Activated CD4-positive, alpha-beta T cell treated with anti-CD3 and anti-CD28 coated beads for 4 hours (primary cell): ENCODE measurements at places on chromosomes 6 and 20.

- DNase-seq: no peak
Measured at GRCh38 chr6:148358196-148358785, 15.7 kb downstream of the SASH1 start.

DNA sequence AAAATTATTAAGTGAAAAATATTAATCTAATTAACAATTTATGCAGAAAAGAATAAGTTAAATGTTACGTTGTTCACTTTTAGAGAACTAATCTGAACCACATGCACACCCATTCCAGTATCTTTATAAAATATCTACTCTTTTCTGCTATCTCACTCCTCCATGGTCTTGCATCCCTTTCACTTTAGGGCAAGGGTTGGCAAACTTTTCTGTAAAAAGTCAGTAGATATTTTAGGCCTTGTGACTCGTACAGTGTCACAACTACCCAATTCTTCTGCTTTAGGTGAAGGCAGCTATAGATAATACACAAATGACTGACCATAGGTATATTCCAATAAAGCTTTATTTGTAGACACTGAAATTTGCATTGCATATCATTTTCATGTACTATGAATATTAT is 39.7 kb upstream of the SUPT3H start:
- DNase-seq: no peak

DNA sequence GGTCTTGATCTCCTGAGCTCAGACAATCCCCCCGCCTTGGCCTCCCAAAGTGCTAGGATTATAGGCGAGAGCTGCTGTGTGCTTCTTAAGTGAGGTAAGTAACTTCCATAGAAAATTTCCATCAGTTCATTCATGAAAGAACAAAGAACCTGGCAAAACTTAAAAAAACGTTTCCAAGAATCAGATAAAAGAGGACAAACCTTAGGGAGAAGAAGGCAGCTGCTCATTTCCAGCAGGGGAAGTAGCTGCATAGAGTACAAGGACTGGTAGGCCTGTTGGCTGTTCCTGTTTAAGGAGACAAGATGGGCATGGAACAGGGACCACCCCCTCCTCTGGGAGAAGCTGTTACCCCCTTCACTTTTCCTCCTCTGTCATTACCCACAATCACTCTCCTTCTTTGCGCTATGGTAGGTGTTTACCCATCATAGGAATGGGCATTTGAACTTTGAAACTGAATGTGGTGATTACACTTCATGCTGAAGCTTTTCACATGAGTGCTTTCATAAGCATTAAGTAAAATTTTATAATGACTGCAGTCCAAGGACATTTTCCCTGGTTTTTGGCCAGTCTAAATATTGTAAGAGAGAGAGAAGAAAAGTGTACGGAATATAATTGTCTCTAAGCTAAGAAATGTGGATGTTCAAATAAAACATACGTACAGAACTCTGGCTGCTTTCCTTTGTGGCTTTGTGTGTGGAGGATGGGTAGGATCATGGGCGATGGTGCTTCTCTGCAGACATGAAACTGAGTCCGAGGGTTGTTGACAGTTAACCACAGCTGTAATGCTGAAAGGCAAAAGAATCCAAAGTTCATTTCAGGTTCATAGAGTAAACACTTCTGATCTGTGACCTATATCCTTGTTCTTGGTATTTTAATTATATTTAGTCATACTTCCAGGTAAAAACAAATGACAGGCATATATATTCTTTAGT is 56.4 kb downstream of the CCN2 start:
- no peak for DNase-seq

GRCh38 chr6:80638213-80639055 is 532.0 kb downstream of the BCKDHB start:
- no peak for DNase-seq

GRCh38 chr6:166025149-166025898 is 142.3 kb downstream of the TBXT start:
- no peak for DNase-seq

- DNase-seq: no peak
Measured at GRCh38 chr20:35972462-35972861, 4.1 kb downstream of the CNBD2 start.

DNA sequence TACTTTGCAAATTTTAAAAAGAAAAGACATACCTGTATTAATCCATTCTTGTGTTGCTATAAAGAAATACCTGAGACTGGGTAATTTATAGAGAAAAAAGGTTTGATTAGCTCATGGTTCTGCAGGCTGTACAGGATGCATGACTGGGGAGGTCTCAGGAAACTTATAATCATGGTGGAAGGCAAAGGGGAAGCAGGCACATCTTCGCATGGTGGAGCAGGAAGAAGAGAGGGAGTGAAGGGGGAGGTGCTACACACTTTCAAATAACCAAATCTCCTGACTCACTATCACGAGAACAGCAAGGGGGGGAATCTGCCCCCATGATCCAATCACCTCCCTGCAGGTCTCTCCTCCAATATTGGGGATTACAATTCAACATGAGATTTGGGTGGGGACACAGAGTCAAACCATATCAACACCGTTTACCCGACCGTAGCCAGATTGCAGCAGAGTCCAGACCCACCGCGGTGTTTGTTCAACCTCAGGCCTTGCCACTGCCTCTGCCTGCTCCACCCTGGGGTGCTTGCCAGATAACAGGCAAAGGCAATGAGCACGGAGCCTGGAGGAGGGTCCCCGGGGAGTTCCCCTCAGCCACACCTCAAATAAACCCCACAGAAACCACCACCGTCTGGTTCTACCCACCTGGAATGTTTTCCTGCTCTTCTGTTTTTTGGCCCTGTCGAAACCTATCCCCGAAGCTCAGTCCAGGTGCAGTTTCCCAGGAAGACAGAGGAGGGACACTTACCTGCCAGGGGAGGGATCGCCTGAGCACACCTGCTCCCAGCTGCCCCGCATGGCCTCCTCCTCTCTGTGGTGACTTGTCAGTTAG is 142.2 kb upstream of the AFDN start:
- DNase-seq: no peak

GRCh38 chr6:117521791-117522502 is 39.5 kb downstream of the DCBLD1 start:
- no peak for DNase-seq

- no peak for DNase-seq
Measured at GRCh38 chr6:145055567-145055966, 679.8 kb downstream of the EPM2A start.

DNA sequence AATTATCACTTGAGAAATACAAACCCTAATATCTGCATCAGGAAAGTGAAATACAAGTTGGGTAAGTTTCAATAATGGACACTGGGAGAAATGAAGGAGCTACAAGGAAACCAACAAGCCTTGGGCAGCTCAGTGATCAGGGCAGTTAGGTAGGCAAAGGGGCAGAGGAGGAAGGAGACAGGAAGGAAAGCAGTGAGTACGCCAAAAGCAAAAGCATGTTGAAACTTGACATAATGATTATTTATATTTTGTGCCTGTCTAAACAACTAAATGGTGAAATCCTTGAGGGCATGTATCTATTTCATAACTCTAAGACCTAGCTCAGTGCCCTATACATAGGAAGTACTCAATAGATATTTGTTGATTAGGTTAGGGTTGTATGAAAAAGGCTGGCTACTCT is 23.3 kb downstream of the PXT1 start:
- DNase-seq: no peak

GRCh38 chr6:85273870-85274269 is 176.0 kb upstream of the NT5E start:
- DNase-seq: no peak

DNA sequence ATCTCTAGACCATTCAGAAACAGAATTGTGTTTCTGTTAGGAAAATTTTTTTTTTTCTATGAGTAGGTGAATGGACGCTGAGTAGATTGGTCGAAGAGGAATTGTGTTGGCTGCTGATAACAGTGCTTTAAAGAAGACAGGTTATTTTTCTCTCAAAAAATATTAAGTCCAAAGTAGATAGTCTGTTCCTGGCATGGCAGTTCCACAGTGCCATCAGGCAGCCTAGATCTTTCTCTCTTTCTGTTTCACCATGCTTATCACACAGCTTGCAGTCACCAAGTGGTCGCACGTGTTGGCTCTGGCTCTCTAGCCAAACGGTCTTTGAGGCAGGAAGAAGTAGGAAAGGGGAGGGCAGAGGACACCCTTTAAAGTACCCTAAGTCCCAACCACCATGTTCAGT is 22.4 kb upstream of the SERINC3 start:
- DNase-seq: no peak

GRCh38 chr6:124961777-124962638 is at the start of gene RNF217:
Gene RNF217, plus strand, starts transcription at chr6:124962437. Its CDS starts 108 bp downstream, at chr6:124962545.
- DNase-seq: no peak
